ENCODE measurements at places on chromosomes 1 and 21. TPM values are rescaled to one million over a fixed set of nuclear protein-coding genes. Genes with fewer than 3 reads are reported as not detected.

C21orf58 gene
- 10.9 TPM for total RNA-seq

CDA gene
- 4.3 TPM for total RNA-seq

KIAA1614 gene
- 9.5 TPM for total RNA-seq

OPTC gene
- not detected for total RNA-seq

DENND2C gene
- 5.8 TPM for total RNA-seq

AADACL3 gene
- not detected for total RNA-seq

SPRR2B gene
- total RNA-seq = not detected

PLA2G2A gene
- total RNA-seq = not detected

ACTA1 gene
- total RNA-seq = 980 TPM

SYTL1 gene
- total RNA-seq = 8.7 TPM

EFNA3 gene
- 6.0 TPM for total RNA-seq

ORC1 gene
- total RNA-seq = 4.0 TPM

GJA9 gene
- total RNA-seq = not detected

DNM3 gene
- total RNA-seq = 7.6 TPM

HORMAD1 gene
- not detected for total RNA-seq

ESRRG gene
- total RNA-seq = 57.9 TPM

Data from metanephros (tissue), 2 donors.